Activated CD8-positive, alpha-beta memory T cell treated with anti-CD3 and anti-CD28 coated beads, Interleukin-2, amount 10 ng/mL, durations not matched to agents 7 days and 5 days (primary cell): ENCODE measurements at places on chromosomes 7 and 10. TPM values are rescaled to one million over a fixed set of nuclear protein-coding genes. Genes with fewer than 3 reads are reported as not detected.

- H3K27me3 ChIP-seq = peaks cover 86% of the 10 kb centered on the region
- no peaks in the 10 kb centered on the region for H3K36me3 ChIP-seq
- DNase-seq = no peak
- peaks cover 4% of the 10 kb centered on the region for H3K4me1 ChIP-seq
Observed at GRCh38 chr7:157683747-157684156, 346.9 kb downstream of the DNAJB6 start.

DNA sequence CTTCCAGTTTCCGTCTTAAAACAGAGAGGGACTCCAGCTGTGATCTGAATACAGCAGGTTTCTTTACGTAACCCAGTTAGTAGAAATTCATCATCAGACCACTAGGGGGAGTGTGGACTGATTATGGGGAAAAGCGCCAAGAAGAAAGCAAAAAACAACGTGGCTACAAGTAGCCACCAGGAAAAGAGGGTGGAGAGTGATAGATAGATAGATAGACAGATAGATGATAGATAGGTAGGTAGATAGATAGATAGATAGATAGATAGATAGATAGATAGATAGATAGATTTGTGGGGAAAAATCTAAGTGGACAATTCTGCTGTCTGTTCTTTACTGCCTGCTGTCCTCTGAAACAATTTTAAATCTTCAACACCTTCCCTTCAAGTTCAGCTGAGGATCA is 12.7 kb upstream of the AKR1B10 start:
- H3K4me3 ChIP-seq = no peak overlapping the region
- no peak for DNase-seq
- H3K27ac ChIP-seq = no peak overlapping the region
- H3K27me3 ChIP-seq = peaks cover 23% of the 10 kb centered on the region

DNA sequence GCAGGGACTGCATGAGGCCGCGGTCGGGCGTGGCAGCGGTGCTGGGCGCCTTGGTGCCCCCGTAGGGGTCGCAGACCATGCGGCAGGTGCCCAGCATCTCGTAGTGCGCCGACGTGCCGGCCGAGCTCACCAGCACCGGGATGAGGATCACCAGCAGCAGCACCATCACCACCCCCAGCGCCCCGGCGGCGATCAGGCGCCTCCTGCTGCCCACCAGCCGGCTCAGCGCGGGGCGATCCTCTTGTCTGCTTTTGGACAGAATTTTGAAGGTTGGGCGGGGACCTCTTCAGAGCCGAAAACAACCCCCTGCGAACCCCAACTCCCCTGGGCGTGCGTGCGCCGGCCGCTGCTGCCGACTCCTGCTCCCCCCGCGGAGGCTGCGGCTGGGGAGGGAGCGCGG is 779 bp downstream of the C1QL3 start:
- peaks cover 42% of the 10 kb centered on the region for H3K27me3 ChIP-seq
- no peak overlapping the region for H3K27ac ChIP-seq
- DNase-seq = peak; percentile 61
- H3K4me3 ChIP-seq = peak overlapping the region; percentile 50
- H3K36me3 ChIP-seq = no peaks in the 10 kb centered on the region

GRCh38 chr10:17116193-17116592 is 13.4 kb downstream of the CUBN start:
- DNase-seq = no peak
- no peaks in the 10 kb centered on the region for H3K27me3 ChIP-seq
- H3K36me3 ChIP-seq = no peaks in the 10 kb centered on the region
- no peak overlapping the region for H3K4me3 ChIP-seq

GRCh38 chr10:70343312-70343711 is 39.1 kb downstream of the LRRC20 start:
- H3K4me1 ChIP-seq = peaks cover 8% of the 10 kb centered on the region
- DNase-seq = no peak
- H3K27me3 ChIP-seq = no peaks in the 10 kb centered on the region
- peaks cover 8% of the 10 kb centered on the region for H3K36me3 ChIP-seq

DNA sequence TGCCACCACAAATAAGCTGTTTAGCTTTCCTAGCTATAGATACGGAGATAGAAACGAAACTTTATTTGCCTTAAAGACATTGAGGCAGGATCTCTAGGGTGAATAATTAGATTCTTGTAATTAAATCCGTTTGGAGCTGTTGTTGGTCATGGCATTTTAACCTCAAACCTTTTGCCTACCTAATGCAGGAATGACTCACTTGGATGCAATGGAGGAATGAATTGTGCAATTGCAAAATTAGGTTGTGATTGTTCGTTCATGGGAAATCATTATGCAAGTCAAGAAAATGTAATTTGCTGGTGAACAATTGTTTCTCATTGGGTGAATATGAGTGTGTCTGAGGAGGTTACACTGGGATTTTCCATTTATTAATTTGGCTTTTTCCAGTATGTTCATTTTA is 703.5 kb downstream of the GATA3 start:
- no peak overlapping the region for H3K27ac ChIP-seq
- peaks cover 13% of the 10 kb centered on the region for H3K27me3 ChIP-seq
- H3K4me1 ChIP-seq = peaks cover 2% of the 10 kb centered on the region
- H3K36me3 ChIP-seq = no peaks in the 10 kb centered on the region
- H3K4me3 ChIP-seq = no peak overlapping the region

- no peaks in the 10 kb centered on the region for H3K36me3 ChIP-seq
- no peak overlapping the region for H3K27ac ChIP-seq
- H3K4me1 ChIP-seq = peaks cover 3% of the 10 kb centered on the region
- no peak for DNase-seq
- H3K4me3 ChIP-seq = no peak overlapping the region
- H3K27me3 ChIP-seq = peaks cover 52% of the 10 kb centered on the region
Observed at GRCh38 chr7:155073922-155074321, 3.8 kb downstream of the HTR5A start.

GRCh38 chr7:145797507-145797906 is 319.1 kb upstream of the CNTNAP2 start:
- H3K4me3 ChIP-seq = no peak overlapping the region
- no peak overlapping the region for H3K27ac ChIP-seq
- no peaks in the 10 kb centered on the region for H3K4me1 ChIP-seq

Gene COA1
- 73.0 TPM for total RNA-seq

Gene NYAP1
- total RNA-seq = 0.07 TPM

Gene CYP3A5
- not detected for total RNA-seq

Gene CREB5
- not detected for total RNA-seq
